ENCODE measurements at places on chromosomes 16 and 17. TPM values are rescaled to one million over a fixed set of nuclear protein-coding genes. Genes with fewer than 3 reads are reported as not detected.

The KRT222 gene
- not detected for total RNA-seq

The CES3 gene
- total RNA-seq = 6.1 TPM

GRCh38 chr16:27311448-27311830 lies 2.3 kb upstream of the IL4R start:
- no peak overlapping the region for H3K4me3 ChIP-seq
- H3K36me3 ChIP-seq = peaks cover 27% of the 10 kb centered on the region
- no peak for DNase-seq
- no peak overlapping the region for H3K27ac ChIP-seq
- H3K4me1 ChIP-seq = peaks cover 26% of the 10 kb centered on the region

- no peaks in the 10 kb centered on the region for H3K4me1 ChIP-seq
- H3K27me3 ChIP-seq = no peaks in the 10 kb centered on the region
- H3K36me3 ChIP-seq = no peaks in the 10 kb centered on the region
- no peak overlapping the region for H3K4me3 ChIP-seq
- no peak for DNase-seq
These were observed 312.8 kb downstream of the FOXL1 start for GRCh38 chr16:86891121-86891520.

The XPO6 gene
- total RNA-seq = 218 TPM

DNA sequence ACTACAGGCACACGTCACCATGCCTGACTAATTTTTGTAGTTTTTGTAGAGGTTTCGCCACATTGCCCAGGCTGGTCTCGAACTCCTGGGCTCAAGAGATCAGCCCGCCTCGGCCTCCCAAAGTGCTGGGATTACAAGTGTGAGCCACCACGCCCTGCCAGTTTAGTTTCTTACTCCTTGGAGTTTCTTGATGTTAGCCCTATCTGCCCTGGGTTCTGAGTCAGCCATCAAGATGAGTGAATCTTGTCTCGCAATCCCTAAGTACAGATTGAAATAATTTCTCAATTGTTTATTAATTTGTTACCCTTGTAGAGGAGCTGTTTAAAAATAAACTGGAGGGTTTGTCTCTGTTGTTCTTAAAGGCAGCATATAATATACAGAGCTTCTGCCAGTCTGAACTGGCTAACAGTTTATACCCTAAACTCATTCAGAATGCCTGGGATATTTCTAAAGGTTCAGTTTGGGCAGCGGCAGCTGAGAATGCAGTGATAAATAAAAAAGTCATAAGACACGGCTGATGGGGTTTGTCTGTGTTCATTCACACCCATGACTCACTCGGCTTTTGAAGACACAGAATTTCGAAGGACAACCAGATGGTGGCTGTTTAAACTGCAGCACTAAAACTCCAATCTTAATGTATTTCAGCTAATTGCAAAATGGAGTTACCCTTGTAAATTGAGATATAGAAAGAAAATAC lies 39.6 kb downstream of the GPRC5B start:
- no peaks in the 10 kb centered on the region for H3K36me3 ChIP-seq
- H3K4me1 ChIP-seq = no peaks in the 10 kb centered on the region
- no peak for DNase-seq
- peaks cover 2% of the 10 kb centered on the region for H3K27me3 ChIP-seq
- H3K4me3 ChIP-seq = no peak overlapping the region
- no peak overlapping the region for H3K27ac ChIP-seq

The ZNF668 gene
- total RNA-seq = 17.4 TPM

The NPIPA7 gene
- total RNA-seq = 4.3 TPM

- no peaks in the 10 kb centered on the region for H3K4me1 ChIP-seq
- H3K27me3 ChIP-seq = peaks cover 24% of the 10 kb centered on the region
- no peak overlapping the region for H3K27ac ChIP-seq
- no peak for DNase-seq
- H3K4me3 ChIP-seq = no peak overlapping the region
These were observed 46.4 kb downstream of the DNAH3 start for GRCh38 chr16:21103941-21104860.

DNA sequence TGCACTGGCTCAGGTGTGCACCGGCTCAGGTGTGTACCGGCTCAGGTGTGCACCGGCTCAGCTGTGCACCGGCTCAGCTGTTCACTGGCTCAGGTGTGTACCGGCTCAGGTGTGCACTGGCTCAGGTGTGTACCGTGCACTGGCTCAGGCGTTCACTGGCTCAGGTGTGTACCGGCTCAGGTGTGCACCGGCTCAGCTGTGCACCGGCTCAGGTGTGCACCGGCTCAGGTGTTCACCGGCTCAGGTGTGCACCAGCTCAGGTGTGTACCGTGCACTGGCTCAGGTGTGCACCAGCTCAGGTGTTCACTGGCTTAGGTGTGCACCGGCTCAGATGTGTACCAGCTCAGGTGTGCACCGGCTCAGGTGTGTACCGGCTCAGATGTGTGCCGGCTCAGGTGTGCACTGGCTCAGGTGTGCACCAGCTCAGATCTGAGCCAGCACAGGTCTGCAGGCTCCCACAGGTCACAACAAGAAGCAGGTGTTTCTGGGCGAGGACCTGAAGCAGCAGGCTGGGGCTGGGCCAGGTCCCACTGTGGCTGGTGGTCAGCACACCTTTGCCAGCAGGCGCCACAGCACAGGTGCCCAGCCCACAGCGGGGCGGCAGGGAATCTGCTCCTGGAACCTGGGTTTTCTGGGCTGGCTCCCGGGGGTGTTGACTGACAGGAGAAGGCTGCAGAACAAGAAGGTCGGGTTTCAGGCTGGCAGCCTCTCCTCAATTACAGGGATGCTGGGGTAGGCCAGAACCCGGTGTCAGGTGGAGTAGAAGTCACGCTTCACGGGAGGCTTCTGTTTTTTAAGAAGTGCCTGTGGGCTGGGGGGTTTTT lies 17.2 kb downstream of the METRNL start:
- H3K27ac ChIP-seq = no peak overlapping the region
- peaks cover 5% of the 10 kb centered on the region for H3K36me3 ChIP-seq
- DNase-seq = no peak
- H3K27me3 ChIP-seq = peaks cover 14% of the 10 kb centered on the region
- H3K4me3 ChIP-seq = no peak overlapping the region

DNA sequence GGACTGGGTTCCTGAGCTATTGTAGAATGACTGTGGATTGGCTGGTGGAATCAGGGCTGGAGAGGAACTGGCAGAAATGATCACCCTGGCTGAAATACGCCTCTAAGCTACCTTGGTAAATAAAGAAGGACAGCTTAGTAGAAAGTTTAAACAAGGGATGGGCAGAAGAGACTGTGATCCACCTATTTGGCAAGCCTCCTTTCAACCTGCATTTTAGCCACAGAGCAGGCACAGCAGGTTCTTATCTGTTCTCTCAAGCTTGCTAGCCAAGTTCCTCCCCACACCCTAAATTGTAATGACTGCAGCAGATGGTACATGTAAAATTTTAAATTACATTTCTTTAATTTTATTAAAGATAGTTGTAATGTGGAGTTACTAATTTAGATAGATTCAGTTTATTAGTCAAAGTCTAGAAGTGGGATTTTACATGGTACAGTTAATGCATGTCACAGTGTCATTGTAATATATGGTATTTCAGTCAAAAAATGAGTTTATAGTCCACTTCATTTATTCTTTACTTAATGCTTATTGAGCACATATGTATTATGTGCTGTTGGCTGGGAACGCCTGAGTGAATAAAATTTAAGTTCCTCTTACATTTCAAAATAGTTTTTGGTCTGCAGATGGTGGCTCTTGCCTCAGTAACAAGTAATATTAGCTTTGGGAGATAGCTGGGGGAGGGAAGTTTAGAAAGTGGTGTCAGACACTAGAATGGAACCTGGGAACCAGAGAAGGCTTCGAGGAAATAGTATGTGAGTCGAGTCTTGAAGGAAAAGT lies 11.2 kb downstream of the EPN2 start:
- H3K4me3 ChIP-seq = no peak overlapping the region
- H3K36me3 ChIP-seq = no peaks in the 10 kb centered on the region
- no peak for DNase-seq
- H3K27ac ChIP-seq = no peak overlapping the region
- no peaks in the 10 kb centered on the region for H3K4me1 ChIP-seq

DNA sequence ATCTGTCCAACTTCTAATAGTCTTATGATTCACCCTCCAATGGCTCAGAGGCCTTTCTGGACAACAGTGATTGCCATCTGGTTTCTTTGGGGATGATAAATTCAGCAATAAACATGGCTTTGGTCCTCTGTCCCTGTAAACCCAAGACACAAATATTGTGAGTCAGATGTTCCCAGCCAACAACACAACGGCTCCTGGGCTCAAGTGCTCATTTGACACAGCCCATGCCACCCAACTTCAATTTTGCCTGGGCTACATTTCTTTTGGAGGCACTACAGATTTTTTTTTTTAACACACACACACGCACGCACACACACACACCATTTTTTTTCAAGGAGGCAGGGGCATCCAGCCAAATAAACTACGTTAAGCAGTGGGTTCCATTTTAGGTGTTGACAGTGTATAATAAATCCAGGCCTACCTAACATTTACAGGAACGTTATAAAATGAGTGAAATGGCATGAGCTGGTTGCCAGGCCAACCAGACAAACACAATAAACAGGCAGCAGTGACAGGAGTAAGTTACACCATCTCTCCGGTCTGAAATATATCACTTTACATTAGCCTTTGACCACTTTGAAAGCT lies 939.9 kb upstream of the SOX9 start:
- no peaks in the 10 kb centered on the region for H3K36me3 ChIP-seq
- H3K27ac ChIP-seq = no peak overlapping the region
- no peaks in the 10 kb centered on the region for H3K4me1 ChIP-seq
- DNase-seq = no peak

The TNFRSF13B gene
- total RNA-seq = not detected

DNA sequence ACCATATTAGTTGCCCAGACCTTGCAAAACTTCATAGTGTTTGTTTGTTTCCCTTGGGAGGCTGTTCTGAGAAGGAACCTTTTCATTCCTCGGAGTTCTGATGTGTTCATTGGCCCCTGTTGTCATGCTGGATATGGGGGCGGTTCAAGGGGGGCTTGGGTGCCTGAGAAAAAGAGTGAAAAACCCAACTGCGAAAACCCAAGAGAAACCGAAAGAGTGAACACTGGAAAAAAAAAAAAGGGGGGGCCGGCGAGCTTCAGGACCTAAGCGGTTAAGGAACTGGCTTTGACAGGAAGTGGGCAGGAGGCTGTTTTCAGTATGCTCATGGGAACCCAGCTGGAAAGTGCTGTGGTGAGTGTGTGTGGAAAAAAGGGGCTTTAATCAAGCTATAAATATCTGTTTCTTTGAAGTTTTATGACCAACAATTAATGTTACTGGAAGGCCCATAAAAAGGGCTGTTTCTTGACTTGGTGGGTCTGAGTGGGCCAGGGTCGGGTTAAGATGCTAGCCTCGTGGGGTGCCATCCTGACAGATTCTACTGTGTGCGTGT lies 510.7 kb downstream of the MAF start:
- DNase-seq = peak; percentile 74
- peaks cover 49% of the 10 kb centered on the region for H3K4me1 ChIP-seq
- peak overlapping the region; percentile 60 for H3K4me3 ChIP-seq
- H3K36me3 ChIP-seq = no peaks in the 10 kb centered on the region
- H3K27ac ChIP-seq = peak overlapping the region; percentile 58
- peaks cover 11% of the 10 kb centered on the region for H3K27me3 ChIP-seq

The CDH3 gene
- total RNA-seq = 0.33 TPM

The DVL2 gene
- total RNA-seq = 49.1 TPM

DNA sequence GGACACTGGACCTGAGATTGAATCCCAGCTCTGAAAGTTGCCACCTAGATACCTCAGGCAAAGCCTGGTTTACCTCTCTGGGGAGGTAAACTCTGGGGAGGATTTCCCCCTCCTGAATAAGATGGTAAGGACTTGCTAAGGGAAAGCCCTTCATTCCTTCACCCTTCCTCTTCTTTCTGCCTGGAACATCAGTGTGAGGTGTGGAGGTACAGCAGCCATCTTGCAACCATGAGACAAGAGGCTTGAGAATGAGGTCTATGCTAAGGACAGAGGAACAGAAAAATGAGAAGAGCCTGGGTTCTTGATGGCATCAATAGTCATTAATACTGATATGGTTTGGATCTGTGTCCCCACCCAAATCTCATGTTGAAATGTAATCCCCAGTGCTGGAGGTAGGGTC lies 23.7 kb upstream of the ADCY9 start:
- no peak overlapping the region for H3K4me3 ChIP-seq
- DNase-seq = no peak
- H3K36me3 ChIP-seq = peaks cover 6% of the 10 kb centered on the region
- no peak overlapping the region for H3K27ac ChIP-seq
- peaks cover 17% of the 10 kb centered on the region for H3K27me3 ChIP-seq
- H3K4me1 ChIP-seq = peaks cover 49% of the 10 kb centered on the region

- peaks cover 90% of the 10 kb centered on the region for H3K4me1 ChIP-seq
- H3K27me3 ChIP-seq = no peaks in the 10 kb centered on the region
- no peak overlapping the region for H3K4me3 ChIP-seq
These were observed 41.7 kb downstream of the ANKRD11 start for GRCh38 chr16:89448656-89449055.

GRCh38 chr17:73971127-73971526 lies 232.4 kb upstream of the RPL38 start:
- no peak overlapping the region for H3K4me3 ChIP-seq
- no peak overlapping the region for H3K27ac ChIP-seq
- H3K27me3 ChIP-seq = peaks cover 20% of the 10 kb centered on the region
- H3K36me3 ChIP-seq = no peaks in the 10 kb centered on the region
